H9 (cell line): ENCODE measurements at places on chromosomes 4 and X.
A peak's percentile ranks its signal among the peaks of the same experiment; 100 is the strongest.

- no peak for DNase-seq
Observed at GRCh38 chr4:109977854-109978501, 65.3 kb downstream of the EGF start.

DNA sequence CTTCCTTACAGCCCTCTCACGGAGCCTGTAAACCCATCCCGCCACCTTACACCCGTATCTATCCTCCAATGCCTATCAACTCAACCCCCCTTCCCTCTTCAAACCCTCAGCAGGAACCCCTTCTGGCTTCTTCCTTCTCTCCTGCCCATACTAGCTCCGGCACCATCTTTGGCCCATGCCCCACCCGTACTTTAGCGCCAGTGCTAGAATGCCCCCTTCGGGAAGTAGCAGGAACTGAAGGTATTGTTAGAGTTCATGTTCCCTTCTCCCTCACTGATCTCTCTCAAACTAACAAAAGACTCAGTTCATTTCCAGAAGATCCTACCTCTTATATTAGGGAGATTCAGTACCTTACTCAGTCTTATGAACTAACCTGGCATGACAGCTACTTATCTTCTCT, 2.7 kb upstream of the UGT2B15 start:
- DNase-seq, result no peak

- no peak for DNase-seq
Observed at GRCh38 chr4:121034017-121034416, 38.3 kb downstream of the NDNF start.

- DNase-seq, result peak; percentile 55
Observed at GRCh38 chr4:161320377-161320776, 843.4 kb downstream of the FSTL5 start.

DNA sequence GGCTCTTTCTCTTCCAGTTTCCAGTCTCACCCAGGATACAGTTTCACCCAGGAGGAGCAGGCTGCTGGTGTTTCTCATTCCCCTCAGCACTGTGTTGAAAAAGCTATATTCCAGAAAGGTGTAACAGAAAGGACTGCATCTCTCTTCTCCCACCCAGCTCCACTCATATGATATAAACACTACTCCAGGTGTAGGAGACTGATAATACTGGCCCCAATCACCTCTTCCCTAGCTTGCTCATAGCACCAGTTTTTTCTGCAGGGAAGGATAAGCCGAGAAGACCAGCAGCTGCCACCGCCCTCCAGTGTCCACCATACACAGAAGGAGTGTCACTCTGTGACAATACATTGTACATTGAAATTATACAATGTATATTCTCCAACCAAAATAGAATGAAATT, 105.5 kb upstream of the STK26 start:
- DNase-seq, result no peak

DNA sequence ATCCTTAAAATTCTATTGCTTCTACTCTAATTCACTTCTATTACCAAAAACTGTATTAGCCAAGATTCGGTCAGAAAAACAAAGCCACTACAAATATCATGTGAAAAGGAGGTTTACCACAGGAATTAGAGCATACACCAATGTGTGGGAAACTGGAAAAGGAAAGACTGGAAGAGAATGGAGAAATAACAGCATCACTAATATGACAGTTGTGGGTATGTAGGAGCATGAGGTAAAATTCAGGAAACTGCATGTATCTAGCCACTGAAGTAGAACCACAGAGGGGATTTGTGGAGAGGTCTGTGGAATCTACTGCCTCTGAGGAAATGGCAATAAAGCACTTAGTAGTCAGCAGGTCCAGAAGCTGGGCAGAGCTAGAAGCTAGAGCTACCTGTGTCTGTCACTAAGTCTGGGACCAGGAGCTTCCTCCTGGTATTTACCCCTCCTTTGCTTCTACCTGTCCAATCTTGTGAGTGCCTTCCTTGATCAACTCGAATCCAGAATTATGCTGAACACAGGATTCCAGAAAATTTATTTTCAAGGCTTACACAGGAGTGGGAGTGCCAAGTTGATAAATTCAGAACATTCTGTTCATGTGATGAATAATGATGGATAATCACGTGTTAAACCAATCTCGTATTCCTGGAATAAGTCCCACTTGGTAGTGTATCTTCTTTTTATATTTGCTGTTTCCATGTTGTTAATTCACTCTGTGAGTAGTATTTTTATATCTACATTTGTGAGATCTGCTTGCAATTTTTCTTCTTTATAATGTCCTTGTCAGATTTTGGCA, 52.6 kb downstream of the NAF1 start:
- no peak for DNase-seq

DNA sequence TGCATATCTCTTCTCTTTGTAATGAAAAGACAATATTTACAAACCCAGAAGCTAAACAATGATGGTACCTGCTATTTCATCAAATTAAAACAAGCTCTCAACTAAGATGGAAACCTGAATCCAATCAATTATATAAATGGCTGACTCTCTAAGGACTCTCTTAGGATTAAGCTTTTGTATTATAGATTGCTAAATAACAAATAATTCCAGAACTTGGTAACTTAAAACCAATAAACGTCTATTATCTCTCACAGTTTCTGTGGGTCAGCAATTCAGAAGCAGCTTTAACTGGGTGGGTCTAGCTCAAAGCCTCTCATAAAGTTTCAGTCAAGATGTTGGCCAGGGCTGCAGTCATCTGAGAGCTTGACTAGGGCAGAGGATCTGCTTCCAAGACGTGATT, 12.4 kb downstream of the PHKA2 start:
- DNase-seq, result no peak

GRCh38 chrX:24276015-24276414, 37.9 kb downstream of the SUPT20HL2 start:
- DNase-seq, result no peak

GRCh38 chr4:146379744-146380143, 142.0 kb downstream of the SLC10A7 start:
- no peak for DNase-seq

DNA sequence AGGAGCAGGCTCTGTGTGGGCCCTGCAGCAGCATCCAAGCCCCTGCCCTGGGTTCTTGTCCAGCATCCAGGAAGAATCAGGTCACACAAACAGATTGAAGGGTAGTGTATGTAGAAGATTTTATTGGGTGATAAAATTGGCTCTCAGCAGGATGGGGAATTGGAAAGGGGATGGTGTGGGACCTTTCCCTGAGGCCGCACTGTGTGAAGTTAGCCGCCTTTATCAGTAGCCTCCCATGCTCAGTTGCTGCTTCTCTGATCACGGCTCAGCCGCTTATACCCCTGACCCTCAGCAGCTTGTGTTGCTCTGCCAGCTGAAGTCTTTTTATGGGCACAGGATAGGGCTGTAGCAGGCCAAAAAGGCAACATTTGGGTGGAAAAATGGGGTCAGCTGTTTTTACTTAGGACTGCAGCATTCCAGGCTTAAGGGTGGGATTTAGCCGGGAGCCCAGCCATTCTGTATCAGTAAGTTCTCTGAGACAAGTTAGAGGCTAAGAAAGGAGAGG, 35.2 kb upstream of the CCNG2 start:
- DNase-seq, result no peak

- no peak for DNase-seq
Observed at GRCh38 chrX:20378233-20378920, 111.7 kb upstream of the RPS6KA3 start.

DNA sequence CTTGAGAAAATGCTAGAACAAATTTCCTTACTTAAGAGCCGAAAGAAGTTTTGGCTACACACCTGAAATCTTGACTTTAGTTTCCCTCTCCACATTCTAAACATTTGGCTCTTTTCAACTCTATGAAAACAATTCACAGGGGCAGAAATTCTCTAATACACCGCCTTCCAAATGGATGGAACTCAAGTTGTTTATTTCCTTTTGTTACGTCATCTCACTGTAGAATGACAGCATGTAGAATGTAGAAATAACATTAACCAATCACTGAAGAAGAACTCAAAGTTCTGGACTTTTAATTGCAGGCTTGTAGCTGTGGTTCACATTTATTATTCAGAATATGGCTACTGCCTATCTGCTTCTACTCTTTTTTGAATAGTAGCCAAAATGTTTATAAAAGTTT, 1.9 kb downstream of the DMP1 start:
- no peak for DNase-seq

DNA sequence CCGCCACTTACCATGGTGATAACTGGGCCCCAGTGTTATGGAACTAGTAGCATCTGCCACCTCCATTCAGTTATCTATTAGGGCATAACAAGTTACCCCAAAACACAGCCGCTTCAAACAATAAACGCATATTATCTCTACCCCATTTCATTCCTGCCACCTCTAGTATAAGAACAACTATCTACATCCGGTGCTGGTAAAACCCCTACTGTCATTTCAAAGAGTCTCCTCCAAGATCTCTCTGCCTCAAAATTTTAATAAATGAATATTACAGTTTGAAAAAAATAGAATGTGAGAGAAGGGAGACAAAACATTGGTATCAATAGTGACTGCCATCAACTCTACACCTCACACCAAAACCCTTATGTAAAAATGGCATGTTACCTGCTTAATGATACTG, 35.5 kb upstream of the RBPJ start:
- DNase-seq, result no peak

DNA sequence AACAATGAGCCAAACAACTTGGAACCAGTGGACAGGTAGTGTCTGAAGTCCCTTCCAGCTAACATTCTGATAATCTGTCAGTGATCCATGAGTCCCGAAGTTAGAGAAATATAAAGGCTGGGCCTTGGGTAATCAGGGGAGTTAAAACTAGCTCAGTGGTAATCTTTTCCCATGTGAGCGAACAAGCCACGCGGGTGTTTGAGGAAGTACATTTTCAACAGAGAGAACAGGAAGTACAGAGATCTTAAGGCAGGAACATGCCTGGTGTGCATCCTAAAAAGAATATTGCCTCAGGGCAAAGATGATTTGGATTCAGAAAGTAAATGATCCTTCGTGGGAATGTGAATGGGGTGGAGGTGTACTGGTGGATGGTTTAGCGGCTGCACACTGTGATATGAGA, 42.9 kb downstream of the FNIP2 start:
- DNase-seq, result no peak

- peak; percentile 2 for DNase-seq
Observed at GRCh38 chr4:7183780-7184460, 8.4 kb upstream of the SORCS2 start.

- no peak for DNase-seq
Observed at GRCh38 chr4:145390571-145390970, 91.1 kb upstream of the SMAD1 start.

- no peak for DNase-seq
Observed at GRCh38 chr4:137299281-137299680, 233.0 kb downstream of the PCDH18 start.

GRCh38 chr4:14157262-14157661, 529.7 kb upstream of the BOD1L1 start:
- DNase-seq, result no peak

GRCh38 chrX:24241822-24242648, 71.8 kb downstream of the SUPT20HL2 start:
- DNase-seq, result no peak

DNA sequence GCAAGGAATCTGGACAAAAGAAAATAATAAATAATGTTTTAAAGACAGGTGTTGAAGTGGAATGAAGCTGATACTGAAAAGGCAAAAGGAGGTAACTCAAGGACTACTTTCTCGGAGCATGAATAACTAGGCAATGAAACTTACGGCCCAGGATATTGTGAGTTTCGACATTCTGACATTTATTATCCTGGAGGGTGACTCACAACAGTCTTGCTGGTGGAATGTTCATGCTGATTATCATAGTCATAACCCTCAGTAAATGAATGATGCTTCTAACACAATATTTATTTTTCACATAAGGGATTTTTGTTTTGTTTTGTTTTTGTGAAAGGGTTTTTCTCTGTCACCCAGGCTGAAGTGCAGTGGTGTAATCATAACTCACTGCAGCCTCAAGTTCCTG, 147.0 kb upstream of the HPGD start:
- no peak for DNase-seq
